ENCODE measurements at places on chromosomes 6 and 20.

DNA sequence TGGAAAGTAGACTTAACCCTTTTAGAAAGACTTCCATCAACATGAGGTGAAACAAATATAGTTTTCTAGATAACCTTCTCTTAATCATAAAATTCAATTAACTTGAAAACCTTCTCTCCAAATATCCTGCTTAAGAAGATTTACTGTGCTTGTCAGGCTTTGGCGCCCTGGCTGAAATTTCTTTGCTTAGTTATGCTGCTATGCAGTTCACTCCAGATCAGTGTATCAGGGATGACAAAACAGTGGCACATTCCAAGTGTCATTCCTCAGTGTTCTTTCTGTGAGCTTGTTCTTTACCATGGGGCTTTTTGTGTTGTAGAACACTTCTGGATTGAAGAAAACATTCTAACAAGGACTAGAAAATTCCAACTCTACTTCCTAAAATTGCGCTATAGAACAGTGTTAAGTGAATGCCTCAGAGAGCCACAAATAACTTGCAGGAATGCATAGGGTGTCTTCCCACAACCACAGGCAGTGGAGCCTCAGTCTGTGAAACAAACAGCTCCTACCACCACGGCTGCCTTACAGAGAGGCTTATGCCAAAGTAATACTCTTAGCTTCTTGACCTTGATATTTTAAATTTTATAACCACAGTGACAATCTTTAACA, 443.6 kb downstream of the CDC5L start:
- no peak for DNase-seq

DNA sequence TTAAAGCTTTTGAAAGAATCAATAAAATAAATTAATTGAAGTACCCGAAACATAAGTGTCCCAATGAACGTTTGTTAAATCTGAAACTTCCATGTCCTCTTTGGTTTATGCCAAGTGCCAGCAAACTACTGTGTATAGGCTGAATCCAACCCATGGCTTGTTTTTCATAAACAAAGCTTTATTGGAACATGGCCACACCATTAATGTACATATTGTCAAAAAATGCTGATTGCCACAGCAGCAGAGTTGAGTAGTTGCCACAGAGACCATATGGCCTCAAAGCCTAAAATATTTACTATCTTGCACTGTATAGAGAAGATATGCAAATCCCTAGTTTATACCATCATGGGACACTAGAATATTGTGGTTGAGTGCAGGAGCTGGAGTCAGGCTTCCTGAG, 406.1 kb downstream of the MAFB start:
- no peak for DNase-seq

DNA sequence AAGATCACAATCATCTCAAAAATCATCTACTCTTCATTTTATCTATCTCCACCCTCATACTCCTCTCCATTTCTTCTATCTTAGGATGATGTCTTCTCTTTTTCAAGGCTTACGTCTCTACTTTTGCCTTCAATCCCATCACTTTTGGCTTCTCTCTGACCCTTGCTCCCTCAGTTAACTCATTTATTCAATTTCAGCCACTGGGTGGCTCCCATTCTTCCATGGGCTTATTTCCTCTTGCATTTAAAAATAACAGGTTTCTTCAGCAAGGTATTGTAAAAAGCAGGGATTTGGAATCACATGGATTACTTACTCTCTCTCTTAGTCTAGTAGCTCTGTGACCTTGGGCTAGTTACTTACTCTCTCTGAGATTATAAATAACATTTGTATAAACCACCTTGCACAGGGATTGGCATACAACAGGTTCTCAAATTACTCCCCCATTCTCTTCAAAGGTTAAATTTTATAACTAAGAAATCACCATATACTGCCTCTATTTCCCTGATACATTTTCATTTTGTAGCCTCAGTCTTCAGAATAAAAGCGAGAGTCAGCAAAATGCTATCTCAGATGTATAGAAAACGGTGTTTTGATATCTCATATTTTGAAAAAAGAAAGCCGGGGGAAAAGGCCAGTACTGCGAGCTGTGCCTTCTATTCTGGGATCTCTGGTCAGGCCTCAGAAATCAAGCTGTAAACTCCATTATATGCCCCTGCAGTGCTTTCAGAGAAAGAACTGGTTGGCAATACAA, 5.5 kb downstream of the ZSCAN12 start:
- DNase-seq, result no peak

GRCh38 chr6:8539453-8539852, 104.1 kb upstream of the SLC35B3 start:
- DNase-seq, result peak; percentile 27

DNA sequence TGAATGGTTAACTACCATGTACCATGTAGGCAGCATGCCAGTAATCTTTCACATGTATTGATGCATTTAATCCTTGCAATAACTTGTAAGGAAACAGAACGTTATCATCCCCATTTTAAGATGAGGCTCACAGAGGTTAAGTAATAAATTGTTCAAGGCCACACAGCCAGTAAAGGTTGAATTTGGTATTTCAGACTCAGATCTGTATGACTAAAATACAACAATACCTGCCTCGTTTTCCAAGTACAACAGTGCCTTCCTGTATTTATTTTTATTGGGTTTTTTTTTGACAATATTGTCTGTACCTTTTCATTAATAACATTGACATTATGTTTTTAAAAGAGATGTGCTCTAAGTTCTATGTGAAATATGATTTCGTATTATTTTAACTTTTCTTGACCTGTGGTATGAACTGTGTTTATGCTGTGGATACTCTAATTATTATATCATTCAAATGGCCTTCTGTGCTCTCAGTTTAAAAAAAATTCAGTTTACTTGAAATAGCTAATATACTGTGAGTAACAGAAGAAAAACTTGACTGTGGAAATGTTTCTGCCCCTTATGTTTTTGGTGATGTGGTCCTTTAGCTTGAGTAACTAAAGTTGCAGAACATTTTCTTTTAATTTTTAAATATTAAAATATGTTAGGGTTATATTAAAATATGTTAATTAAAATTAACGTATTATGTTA, 39.7 kb downstream of the XRN2 start:
- no peak for DNase-seq

DNA sequence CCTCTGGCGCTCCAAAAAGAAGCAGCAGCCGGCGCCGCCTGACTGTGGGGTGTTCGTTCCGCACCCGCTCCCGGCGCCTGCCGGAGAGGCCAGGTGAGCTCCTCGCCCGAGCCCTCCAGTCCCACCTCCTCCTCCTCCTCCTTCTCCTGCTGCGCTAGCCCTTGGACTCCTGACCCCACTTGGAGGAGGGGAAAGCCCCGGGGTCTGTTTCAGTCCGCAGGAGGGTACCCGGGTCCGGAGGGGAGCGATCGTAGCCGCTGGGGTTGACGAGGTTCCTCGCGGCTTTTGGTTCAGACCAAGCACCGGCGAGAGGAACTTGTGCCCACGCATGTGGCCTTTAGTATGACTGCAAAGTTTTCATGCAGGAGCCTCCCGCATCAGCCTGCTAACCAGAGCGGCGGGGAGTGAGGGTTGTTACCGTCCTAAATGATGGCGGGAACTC, 493 bp downstream of the CRYBG1 start:
- DNase-seq, result peak; percentile 64

DNA sequence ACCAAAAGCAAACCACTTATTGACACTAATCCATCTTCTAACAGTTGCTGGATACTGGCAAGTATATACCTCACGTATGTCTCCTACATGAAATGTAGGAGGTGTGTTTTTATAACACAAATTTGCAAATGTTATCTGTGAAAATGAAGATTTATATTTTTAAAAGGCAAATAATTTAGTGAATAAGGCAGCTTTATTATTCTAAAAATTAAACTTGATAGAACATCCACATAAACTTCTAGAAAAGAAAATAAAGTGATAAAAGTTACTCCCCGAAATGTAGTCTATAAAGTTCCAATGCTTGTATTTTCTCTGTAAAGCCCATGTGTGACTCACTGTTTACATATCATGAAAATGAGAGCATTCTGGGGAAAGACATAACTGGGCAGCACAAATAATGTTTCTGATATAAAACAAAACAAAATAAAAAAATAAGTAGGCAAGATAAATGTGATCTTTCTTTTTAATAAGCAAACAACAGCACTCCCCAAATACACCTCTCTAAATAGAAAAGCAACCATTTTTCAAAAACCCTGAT, 84.4 kb downstream of the MAP7 start:
- DNase-seq, result no peak

GRCh38 chr6:117512056-117512828, 29.8 kb downstream of the DCBLD1 start:
- DNase-seq, result no peak

GRCh38 chr6:91088976-91089375, 502.1 kb upstream of the MAP3K7 start:
- DNase-seq, result no peak

DNA sequence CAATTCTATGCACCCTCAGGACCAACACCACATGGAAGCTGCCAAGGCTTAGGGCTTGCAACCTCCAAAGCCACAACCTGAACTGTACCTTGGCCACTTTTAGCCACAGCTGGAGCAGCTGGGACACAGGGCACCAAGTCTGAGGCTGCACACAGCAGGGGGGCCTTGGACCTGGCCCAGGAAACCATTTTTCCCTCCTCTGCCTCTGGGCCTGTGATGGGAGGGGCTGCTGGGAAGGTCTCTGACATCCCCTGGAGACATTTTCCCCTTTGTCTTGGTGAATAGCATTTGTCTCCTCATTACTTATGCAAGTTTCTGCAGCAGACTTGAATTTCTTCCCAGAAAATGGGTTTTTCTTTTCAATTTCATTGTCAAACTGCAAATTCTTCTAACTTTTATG, 13.0 kb downstream of the TPBG start:
- DNase-seq, result no peak

DNA sequence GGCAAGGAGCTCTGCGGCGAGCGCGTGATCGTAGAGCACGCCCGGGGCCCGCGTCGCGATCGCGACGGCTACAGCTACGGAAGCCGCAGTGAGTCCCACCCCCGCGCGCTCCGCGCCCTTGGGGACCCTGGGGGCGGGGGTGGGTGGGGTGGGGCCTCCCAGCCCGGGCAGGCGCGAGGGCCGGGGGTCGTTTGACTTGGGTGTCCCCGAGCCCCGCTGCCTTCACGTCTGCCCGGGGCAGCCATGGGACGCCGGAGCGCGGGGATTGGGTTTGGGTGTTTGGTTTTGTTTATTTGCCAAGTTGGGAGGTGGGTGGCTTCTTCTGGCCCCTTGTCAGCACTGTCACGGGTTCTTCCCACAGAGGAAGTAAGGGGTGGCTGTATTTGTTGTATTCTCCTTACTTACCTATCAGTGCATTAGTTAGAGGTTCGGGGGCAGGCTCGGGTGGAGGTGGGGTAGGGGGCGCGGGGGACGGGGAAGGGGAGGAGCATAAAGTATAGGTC, 777 bp downstream of the SRSF6 start:
- DNase-seq, result no peak

DNA sequence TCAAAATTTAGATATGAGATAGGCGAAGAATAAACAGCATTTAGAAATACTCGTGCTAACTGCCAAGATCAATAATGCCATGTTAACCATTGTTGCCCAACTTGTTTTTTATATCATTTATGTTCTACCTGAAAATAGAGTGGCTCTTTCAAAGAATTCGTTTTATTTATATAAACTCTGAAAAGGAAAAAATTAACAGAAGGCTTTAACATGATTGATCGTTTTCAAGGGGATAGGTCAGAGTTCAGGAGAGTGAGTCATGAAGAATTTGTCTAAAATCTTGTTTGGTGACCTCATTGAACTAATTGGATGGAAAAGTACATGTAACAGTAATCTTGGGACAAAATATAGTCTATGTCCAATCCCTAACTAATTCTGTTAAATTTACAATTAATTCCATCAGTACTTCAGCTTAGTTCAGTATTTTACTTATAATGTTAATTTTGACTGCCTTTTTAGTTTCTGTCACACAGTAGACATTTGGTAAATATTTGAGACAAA, 11.1 kb upstream of the ELOVL2 start:
- DNase-seq, result no peak

DNA sequence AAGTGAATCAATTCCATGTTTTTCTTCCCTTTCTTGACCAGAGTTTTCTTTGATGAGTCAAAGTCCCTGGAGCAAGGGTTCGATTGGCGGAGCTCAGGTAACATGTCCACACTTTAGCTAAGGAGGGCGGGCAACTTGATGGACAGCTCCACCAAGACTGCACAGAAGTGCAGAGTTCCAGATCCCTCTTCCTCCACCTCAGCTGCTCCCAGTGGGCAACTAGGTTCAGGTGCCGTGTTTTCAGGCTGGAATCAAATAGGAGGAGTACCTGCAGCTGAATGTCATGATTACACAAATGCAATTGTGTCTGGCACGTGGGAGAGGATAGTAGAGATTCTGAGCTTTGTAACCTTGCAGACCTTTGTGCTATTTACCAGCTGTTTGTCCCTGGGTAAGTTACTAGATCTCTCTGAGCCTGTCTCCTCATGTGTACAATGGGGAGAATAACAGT, 1.9 kb upstream of the ELMO2 start:
- no peak for DNase-seq

DNA sequence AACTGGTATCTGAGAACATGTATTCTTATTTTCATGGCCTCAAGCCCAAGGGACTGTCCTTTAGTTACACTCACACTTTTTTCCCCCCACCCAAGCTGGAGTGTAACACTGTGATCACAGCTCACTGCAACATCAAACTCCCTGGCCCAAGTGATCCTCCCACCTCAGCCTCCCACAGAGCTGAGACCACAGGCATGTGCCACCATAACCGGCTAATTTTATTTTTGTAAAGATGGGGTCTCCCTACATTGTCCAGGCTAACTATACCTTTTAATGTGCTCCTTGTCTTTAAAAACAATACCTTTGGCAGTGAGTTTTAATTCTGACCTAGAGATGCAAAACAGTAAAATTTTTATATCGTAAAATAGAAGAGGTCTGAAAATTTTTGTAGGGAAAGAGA, 48.2 kb upstream of the FAM83C start:
- DNase-seq, result no peak

- DNase-seq, result peak; percentile 42
Measured at GRCh38 chr6:27617700-27618689, 145.1 kb upstream of the ZNF184 start.

DNA sequence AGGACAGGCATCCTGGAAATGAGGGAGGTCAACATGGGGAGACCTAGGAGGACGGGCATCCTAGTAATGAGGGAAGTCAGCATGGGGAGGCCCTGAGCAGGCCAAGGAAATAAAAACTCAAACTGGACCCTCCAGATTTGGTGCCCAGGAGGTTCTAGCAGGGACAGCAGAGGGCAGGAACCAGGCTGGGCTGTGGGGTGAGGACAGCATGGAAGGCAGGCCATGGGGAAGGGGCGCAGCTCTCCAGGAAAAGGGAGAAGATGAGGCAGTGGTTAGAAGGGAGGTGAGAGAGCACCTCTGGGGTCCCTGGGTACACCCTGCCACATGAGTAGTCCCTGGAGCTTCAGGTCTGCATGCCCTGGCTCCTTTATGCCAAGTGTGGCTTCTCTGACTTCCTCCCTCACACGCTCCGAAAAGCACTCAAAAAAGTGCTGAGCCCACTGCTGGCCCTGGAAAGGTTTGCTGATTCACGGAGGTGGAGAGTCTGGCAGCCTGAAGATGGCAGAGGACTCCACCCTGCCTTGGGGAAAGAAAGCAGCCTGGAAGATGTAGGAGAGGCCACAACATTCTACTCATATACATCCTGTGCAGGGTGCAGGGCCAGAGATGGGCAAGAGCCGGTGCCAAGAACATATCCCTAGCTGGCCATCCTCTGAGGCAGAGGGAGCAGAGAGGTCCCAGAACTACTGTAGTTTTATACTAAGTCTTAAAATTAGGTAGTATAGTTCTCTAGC, 154.9 kb downstream of the MRPL14 start:
- DNase-seq, result no peak
